NCI-H774 (cell line): ENCODE measurements at places on chromosomes 4 and X.

GRCh38 chrX:107753187-107753586, 22.4 kb downstream of the TSC22D3 start:
- DNase-seq, result no peak

GRCh38 chrX:151973851-151974335, 583 bp downstream of the GABRE start:
- DNase-seq, result no peak

DNA sequence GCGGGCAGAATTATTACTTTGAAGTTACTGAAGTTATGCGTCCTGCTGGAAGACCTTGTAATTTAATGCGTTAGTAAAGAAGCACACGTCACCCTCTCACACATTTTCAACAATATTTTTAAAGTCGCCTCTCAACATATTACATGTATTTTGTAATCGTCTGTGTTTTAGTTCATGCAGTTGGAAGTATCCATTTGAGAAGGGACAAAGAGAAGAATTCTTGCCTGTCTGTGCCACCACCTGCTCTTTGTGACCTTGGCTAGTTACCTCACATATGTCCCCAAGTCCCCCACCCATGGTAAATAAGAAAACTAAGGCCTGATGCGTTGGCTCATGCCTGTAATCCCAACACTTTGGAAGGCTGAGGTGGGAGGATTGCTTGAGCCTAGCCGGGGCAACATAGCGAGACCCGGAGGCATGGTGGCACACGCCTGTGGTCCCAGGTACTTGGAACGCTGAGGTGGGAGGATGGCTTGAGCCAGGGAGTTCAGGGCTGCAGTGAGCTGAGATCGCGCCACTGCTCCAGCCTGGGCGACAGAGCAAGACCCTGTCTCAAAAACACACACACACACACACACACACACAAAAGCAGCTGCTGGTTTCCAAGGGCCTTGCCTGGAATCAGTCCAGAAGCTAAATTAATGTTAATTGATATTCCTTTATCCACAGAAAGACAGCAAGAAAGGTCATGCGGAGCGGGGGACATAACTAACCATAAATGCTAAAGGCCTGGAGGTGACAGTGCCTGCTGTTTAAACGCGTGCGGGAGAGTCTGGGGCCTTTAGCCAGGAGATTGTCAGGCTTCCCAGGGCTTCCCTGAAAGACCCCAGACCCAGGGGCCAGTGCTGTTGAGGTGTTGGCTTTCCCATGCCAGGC, 811 bp downstream of the TMEM187 start:
- peak; percentile 22 for DNase-seq

- DNase-seq, result no peak
Measured at GRCh38 chr4:107760281-107760947, 40.4 kb upstream of the PAPSS1 start.

GRCh38 chrX:82127228-82128123, 925.6 kb downstream of the SH3BGRL start:
- DNase-seq, result no peak

DNA sequence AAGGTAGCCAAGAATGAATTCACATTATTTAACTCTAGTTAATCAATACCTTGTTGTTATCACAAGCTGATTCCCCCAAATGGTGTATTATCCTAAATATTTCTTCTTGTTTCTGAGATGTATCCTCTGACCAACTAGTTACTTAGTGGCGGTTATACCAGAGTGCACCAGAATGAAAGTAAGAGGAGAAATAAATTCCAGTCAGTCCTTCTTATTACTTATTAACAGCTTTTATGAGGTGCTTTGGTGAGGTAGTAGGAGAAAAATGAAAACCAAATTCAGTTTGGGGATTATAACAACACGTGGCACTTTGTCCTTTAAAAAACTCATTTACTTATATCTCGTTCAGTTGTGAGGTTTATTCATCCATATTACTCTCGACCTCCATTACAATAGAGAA, 101.9 kb downstream of the AMMECR1 start:
- DNase-seq, result no peak

DNA sequence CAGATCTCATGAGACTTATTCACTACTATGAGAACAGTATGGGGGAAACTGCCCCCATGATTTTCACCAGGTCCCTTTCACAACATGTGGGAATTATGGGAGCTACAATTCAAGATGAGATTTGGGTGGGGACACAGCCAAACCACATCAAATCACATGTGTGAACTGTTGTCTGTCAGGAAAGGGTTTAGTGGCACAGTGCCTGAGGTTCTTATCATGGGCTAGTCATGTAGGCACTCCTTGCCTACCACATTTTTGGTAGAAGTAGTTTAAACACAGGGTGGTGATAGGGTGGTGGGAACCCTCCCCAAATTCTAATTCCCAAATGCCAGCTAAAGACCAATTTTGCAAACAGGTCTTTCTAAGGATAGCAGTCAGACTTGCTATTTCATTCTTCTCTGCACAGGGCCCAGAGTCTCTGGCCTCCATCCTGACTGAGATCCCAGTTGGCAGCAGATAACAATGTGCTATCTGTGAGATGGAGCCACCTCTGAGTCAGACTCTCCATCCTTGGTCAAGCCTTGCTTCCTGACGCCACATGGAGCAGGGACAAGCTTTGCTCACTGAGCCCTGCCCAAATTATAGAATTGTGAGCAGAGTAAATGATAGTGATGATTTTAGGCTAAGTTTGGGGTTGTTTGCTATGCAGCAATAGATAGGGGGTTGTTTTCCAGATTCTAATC, 33.5 kb upstream of the SETD7 start:
- no peak for DNase-seq

GRCh38 chr4:152515678-152516077, 20.2 kb downstream of the FBXW7 start:
- no peak for DNase-seq

DNA sequence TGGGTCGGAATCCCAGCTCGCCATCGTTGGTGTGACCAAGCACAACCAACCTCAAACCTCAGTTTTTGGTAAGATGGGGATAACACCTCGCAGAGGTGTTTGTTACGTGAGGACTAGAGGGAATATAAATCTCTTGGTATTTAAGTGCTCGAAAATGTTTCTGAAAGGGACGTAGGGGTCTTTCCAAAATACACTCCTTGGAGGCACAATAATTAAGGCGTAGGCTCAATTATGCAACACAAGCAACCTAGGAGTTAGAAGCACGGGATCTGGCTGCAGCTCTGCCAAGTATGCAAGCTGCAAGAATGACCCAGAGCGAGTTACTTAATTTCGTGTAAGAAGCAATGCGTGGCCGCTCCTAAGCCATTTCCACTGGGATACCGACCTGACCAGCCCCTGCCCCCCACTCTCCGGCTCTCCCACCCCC, 552 bp downstream of the ADH5 start:
- no peak for DNase-seq

- no peak for DNase-seq
Measured at GRCh38 chrX:55057675-55058249, 17.1 kb upstream of the PAGE2B start.

- no peak for DNase-seq
Measured at GRCh38 chr4:8727546-8728510, 135.3 kb downstream of the CPZ start.

DNA sequence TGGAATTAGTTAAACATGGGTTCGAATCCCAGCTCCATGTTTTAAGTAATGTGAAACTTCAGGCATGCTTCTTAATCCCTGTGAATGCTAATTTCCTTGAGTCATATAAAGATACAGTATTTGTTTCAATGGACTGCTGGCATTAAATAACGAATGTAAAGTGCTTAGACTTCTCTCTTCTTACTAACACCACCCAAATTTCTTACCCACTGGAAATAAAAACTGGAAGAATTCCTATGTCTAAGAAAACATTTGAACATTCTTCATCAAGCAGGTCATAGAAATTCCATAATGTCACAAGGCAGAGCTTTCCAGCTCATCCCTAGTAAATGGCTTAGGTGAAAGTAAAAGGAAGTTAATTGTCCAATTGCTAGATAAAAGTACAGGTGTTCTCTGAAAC, 172.5 kb downstream of the ANK2 start:
- no peak for DNase-seq

DNA sequence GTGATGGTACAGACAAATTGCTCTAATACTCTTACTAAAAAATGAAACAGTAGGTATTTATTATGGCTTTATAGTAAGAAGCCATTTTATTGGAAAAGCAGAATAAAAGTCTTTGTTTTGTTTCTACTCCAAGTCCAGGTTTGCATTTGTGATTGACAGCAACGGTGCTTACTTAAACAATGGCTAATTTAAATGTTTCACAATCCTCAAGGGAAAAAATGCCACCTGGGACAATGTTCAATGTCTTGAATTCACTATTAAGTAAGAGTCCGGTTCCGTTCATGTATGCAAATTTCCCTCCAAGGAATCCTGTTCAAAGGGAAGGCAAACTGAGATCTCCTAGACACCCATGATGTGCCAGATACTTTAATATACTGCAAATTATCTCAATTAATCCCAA, 123.6 kb downstream of the RBM47 start:
- DNase-seq, result no peak

DNA sequence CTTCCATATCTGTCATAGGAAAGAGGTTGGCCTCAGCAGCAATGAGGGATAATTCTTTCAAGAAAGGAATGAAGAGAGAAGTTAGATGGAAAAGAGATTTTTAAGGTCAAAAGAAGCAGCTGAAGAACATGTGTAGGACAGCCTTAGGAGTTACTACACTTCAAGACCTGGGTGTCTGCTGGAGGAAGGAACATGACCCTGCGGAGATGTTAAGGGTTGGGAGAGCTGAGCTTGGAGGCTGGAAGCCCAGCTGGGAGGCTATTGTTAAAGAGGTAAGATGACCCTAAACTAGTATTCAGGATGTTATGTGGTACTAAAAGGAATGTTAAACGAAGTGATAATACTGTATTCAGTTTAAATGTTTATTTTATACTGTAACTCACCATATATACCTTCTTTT, 15.0 kb downstream of the HADH start:
- no peak for DNase-seq

DNA sequence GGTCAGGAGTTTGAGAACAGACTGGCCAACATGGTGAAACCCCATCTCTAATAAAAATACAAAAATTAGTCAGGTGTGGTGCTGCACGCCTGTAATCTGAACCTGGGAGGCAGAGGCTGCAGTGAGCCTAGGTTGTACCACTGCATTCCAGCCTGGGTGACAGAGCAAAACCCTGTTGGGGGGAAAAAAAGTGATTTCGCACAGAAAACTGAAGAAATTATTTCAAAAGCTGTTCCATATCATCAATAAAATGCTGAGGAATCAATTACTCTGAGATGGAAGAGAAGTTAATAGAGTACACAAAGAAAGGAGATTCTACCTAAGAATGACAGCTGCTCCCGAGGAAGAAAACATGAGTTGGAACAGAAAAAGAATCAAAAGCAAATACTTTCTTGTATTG, 95.9 kb downstream of the PDGFC start:
- no peak for DNase-seq

GRCh38 chr4:2248821-2249261, 6.9 kb upstream of the HAUS3 start:
- no peak for DNase-seq

DNA sequence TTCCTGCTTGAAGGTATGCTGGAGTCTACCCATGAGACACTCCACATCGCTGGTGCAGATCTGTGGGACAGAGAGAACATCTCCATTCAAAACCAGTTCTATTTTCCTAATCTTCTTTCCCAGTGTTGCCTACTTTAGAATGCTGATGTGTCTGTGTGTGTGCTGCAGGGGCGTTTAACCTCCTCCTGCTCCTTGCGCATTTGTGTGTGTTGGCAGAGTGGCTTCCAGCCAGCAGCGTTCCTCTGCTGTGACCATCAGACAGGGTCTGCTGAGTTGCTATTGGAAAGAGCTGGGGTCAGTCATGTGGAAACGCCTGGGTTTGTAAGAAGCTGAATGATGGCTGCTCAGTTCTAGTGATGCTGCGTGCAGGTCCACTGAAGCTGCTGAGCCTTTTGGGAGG, 223.6 kb downstream of the RBMX2 start:
- no peak for DNase-seq

- DNase-seq, result no peak
Measured at GRCh38 chr4:148275266-148275665, 166.9 kb downstream of the NR3C2 start.

GRCh38 chrX:9257718-9258420, 207.0 kb upstream of the TBL1X start:
- no peak for DNase-seq

DNA sequence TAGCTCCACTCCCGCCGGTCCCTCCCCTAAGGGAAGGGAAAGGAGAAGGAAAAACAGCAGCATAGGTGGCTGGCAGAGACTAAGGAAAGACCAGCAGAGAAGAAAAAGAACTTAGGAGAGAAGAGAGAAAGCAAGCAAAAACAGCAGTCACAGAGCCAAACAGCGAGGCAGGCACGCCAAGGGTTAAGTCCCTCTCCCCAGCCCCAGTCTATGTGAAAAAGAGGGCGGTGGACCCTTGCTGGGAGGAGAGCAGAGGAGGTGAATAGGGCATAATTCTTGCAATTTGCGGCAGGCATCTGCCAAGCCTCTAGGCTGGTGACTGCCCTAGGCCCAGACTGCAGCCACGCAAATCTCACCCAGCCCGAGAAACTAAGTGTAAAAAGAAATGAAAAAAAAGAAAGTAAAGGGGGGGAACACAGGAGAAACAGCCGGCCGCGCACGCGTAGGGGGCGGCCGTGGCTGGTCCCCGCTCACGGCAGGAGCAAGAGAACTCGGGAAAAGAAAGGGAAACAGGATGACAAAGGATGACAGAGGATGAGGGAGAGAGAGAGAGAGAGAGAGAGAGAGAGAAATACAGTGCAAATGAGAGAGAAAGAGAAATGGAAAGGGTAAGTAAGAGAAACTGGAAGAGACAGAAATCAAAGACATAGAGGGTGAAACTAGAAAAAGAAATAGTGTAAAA, 48.6 kb downstream of the MAGEA9 start:
- no peak for DNase-seq

DNA sequence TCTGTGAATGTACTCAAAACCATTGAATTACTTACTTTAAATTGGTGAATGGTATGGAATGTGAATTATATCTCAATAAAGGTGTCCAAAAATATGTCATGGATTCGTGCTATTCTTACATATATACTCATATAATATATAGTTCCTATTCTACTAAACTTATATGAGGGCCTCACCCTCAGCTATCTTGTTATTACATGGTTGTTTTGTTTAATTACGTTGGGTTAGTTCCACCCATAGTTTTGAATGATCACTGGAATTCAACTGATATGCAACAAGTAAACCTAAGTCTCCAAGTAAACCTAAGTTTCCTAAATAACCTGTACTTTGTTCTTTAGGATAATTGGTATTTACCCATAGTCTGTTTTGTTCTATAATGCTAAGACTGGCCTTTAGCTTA, 30.6 kb upstream of the CD99L2 start:
- DNase-seq, result no peak

GRCh38 chr4:113064244-113064643, 14.8 kb downstream of the ANK2 start:
- peak; percentile 78 for DNase-seq

DNA sequence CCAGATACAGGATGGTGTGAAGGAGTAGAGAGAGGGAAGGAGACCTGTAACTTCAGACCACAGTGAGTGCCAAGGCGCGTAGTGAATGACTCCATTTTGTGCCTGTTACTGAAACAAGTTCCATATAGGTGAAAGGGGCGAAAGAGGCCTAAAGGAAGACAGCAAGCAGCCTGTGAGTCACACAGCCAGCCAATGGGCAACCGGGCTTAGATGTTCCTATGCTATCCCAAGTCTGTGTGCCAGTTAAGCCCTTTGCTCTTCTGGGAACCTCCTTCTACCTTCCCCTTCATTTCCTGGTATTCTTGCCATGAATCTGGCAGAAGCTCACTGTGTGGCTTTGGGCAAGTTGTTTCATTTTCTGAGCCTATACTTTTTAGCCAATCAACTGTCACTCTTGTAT, 161.8 kb upstream of the LDB2 start:
- DNase-seq, result no peak
